ENCODE measurements at places on chromosomes 3 and 15.
A peak's percentile ranks its signal among the peaks of the same experiment; 100 is the strongest.

- DNase-seq, result no peak
These were observed 49.5 kb upstream of the NR2E3 start for GRCh38 chr15:71760852-71761251.

DNA sequence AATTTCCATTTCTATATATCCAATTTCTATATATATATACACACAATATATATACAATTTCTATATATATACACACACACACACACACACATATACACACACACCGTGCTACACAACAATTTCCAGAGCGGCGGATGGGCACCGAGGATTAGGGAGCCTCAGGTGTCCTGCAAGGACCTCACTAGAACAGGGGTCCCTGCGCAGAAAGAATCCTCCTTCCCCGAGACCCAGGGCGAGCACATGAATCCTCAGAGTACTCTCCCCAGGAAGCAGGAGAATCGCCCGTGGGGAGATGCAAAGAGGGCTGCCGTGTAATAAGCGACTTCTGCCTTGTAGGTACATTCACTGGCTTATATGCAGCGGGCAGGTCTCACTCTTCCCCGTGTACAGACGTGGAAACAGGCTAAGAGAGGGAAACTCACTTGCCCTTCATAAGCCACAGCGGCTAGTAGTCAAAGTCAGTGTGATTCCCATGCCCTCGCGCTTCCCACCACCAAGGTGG lies 467 bp downstream of the PIF1 start:
- DNase-seq, result no peak

DNA sequence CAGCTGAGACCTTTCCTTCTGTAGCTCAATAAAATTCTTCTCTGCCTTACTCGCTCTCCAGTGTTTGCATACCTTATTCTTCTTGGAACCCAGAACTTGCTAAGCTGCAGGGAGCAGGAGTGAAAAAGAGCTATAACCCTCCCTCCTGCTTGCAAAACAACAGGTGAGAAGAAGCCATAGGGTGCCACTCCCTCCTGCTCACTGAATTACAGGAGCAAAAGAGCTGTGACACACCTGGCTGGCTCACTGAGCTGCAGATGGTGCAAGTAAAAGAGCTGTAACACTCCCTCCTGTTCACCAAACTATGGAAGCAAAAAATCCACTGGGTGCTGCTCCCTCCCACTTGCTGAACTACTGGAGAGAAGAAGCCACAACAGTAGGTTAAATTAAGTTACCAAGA lies 44.2 kb upstream of the C2CD4B start:
- DNase-seq, result peak; percentile 44

DNA sequence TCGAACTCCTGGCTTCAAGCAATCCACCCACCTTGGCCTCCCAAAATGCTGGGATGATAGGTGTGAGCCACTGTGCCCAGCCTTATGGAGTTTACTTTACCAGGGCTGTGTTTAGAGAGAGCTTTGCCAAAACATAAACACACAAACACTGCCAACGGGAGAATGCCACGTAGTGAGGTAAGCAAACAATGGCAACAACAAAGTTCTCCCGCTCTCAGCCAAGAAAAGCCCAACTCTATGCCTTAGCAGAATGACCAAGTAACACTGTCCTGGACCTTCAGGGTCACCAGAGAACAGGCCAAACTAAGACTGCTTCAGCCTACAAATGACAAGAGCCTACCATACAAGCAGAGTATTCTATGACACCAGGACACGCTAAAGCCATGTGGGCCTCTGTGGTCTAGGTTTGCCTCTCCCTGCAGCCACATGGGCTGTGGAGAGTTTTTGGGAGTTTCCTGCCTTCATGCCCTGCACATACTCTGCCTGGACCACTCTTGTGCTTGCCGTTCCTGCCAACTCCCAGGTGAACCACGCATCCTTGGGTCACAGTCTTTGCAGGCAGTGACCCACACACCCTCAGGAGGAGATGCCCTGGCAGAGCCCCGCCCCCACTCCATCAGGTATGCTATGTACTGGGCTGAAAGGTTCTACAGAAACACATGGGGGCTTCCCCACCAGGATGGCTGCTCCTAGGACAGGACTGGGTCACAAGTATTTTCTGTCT lies 21.6 kb upstream of the CNBP start:
- DNase-seq, result no peak

DNA sequence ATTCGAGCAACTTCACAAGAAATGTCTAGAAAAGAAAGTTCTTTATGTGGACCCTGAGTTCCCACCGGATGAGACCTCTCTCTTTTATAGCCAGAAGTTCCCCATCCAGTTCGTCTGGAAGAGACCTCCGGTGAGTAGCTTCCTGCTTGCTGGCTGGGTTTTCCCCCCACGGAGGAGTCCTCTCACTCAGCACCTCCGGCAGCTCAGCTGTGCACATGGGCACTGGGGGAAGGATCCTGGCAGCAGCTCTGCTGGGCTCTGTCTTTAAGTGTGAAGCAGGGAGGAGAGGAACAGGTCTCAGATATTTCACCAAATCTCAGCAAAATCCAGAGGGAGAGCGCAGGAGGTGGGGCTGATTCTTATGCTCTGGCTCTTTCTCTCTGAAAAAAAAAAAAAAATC lies 684 bp downstream of the CAPN3 start:
- DNase-seq, result no peak

- no peak for DNase-seq
These were observed 102.0 kb upstream of the MYRIP start for GRCh38 chr3:39707314-39707909.

- DNase-seq, result no peak
These were observed 13.6 kb upstream of the ZNF774 start for GRCh38 chr15:90338532-90338931.

DNA sequence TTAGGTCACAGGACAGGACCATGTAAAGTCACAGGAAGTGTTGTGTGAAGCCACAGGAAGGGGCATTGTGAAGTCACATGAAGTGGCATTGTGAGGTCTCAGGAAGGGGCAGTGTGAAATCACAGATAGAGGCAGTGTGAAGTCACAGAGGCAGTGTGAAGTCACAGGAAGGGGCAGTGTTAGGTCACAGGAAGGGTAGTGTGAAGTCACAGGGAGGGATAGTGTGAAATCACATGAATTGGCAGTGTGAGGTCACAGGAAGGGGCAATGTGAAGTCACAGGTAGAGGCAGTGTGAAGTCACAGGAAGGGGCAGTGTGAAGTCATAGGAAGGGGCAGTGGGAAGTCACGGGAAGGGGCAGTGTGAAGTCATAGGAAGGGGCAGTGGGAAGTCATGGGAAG lies 37.9 kb downstream of the GASK1A start:
- DNase-seq, result no peak

DNA sequence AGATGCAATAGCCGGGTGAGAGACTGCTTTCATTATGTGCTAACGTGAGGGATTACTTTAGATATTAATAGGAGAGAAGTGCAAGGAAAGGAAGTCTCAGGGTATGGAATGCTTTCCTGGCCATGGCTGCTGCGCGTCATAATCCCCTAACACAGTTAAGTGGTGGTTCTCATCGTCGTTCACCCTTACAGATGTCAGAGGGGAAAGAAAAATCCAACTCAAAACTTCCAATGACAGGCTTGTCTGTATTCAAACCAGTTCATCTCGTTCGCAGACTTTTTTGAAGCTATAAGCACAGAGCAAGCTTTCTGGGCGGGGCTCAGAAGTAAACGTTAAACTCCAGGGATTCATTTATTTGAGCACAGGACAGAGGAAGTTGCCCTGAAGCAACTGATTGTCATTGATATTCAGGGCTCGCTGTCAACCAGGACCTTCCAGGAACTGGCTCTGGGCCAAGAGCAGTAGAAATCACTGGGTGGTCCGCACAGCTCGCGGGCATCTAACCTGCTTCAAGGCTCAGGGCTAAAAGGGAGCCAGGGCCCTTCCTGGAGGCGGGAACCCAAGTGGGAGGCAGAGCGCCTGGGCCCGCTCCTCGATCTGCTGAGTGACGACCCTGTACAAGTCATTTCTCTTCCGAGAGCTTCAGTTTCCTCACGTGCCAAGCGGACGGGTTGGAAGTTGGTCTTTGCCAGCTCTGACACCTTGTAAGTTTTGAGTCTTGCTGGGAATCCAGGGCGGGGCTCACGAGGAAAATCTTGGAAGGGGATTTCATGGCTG lies 1.1 kb upstream of the LPP start:
- peak; percentile 66 for DNase-seq

GRCh38 chr3:120795017-120795648 lies 52.6 kb downstream of the GTF2E1 start:
- DNase-seq, result peak; percentile 57

DNA sequence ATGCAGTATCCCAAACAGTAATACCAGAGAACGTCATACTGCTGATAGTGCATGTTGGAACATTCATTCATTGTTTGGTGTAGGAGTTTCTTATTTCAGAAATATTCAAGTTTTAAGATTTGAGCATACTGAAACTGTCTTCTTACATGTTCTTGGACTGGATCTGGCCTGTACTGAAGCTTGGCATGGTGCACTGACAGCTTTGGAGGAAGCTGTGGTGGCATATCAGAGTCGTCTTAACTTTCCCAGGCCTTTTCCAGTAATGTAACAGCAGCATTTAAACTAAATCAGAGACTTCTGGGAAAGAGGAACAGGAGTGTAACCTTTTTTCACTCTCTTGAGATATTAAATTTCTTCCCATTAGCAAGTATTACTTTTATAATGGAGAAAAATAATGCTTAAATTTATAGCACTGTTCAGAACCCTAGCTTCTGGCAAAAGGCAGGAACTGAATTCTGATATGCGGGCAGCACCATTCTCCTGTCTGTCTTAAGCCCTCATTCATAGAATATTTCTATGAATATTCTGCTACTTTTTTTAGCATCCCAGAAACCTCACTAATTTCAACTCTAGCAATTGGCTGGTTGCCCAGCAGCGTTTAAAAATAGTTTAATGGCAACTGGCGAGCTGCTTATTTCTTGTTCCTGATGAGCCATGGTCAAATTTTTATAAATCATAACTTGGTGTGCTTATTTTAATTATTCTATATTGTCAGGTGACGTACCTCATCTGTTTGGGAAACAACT lies 31.1 kb downstream of the DNAJC13 start:
- no peak for DNase-seq
